ENCODE measurements at places on chromosomes 11 and 22.

DNA sequence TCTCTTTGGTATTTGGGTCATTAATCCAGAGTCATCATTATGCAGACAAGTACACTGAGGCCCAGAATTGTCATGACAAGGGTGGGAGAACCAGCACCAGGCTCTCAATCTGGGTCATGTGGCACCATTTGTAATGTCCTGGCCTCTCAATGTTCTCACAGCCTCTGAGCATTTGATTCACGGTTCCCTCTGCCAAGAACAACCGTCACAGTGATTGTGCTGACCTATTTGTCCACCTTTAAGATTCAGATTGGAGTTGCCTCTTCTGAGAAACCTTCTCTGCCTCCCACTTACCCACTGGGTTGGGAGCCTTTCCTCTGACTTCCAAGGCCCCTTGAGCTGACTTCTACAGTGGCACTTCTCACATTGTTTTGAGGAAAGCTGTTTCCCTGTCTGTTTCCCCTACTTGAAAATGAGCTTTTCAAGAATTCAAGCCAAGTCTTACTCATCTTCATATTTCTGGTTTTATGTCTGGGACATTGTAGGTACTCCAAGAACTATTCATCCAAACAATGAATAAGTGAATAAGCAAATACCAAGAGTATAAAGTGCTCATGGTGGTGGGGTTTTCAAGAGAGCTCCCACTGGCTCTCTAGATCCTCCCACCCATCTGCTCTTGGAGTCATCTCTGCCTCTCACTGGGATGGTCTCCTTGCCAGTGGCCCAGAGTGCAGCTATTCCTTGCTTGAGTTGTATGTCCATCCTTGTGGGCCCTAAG is 126.4 kb upstream of the E2F8 start:
- no peak for DNase-seq

- no peak for DNase-seq
Observed at GRCh38 chr11:134753771-134754520, 341.9 kb upstream of the B3GAT1 start.

DNA sequence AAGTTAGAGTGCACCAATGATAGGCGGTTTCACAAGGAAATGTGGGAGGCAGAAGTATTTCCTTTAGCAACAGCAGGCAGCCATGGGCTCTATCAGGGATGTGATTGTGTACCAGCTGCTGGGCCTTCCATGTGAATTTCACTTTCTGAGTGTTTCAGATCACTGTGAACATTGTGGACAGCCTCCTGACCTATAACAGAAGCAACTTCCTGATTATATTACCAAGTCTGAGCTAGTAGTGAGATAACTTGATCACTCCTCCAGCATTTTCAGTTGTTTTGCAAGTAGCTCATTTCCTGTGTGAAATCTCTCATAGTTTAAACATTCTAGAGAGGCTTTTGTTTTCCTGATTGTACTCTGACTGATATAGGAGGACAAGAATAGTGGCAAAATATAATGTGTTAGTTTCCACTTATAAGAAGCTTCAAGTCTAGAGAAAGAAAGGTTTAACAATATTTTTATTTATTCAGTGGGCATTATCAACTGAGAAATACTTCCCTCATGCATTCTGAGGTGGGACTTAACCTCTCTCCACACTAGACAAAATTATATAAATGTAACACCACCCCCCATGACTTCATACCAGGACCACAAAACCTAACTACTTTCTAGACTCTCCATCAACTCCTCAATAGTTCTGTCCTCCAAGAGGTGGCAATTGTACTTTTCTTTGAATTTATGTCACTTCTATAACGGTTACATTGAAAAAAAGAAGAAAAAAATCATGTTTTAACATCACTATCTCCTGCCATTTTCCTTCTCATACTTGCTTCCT is 184.2 kb upstream of the LUZP2 start:
- peak; percentile 4 for DNase-seq

- peak; percentile 86 for DNase-seq
Observed at GRCh38 chr22:43923631-43924464, at the start of gene PNPLA3. TSS of gene PNPLA3 (plus strand) at chr22:43923805. CDS start at chr22:43923912, 107 bp downstream.

GRCh38 chr22:38006906-38007305 is 22.6 kb upstream of the SOX10 start:
- DNase-seq = no peak

DNA sequence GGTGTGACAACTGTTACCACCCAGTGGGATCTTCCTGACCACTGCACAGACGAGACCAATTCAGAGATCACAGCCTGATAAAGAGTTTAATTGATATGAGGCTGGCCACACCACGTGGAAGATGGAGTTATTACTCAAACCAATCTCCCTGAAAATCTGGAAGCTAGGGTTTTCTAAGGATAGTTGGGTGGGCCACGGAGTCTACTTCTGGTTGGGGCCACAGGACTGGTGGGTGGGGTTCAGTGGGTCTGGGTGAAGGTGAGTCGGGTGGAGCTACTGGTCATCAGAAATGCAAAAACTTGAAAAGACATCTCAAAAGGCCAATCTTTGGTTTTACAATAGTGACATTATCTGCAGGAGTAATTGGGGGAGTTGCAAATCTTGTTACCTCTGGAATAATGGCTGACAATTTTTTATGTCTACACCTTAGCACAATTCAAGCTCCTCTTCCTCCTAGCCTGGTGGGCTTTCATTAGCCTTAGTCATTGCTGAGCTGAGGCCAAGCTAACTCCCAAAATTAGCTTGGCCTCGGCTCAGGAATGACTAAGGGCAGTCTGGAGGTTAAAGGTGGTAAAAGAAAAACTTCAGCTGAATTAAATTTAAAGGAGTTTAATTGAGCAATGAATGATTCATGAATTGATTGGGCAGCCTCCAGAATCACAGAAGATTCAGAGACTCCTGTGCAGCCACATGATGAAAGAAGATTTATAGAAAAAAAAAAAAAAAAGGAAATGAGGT is 13.1 kb downstream of the C11orf96 start:
- DNase-seq = no peak

DNA sequence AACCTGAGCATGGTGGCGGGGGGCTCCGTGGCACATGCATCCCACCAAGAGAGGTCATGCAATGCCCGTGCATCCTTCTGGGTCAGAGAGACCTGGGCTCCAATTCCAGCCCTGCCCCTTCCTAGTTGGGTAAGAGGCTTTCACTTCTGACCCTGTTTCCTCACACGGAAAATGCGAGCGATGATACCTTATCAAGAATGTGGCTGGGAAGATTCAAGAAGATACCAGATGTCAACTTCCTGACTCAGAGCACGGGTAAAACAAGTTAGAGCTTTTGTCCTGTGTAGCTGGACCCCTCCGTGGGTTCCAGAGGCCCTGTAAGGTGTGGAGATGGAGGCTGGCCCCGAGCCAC is 8.7 kb upstream of the DGKZ start:
- no peak for DNase-seq

- no peak for DNase-seq
Observed at GRCh38 chr22:19865141-19865829, 10.6 kb upstream of the GNB1L start.

GRCh38 chr22:17368554-17369438 is 464 bp upstream of the CECR2 start:
- peak; percentile 58 for DNase-seq

GRCh38 chr11:78647266-78647915 is 72.7 kb upstream of the NARS2 start:
- DNase-seq = no peak

GRCh38 chr11:83611031-83611430 is 324.9 kb upstream of the CCDC90B start:
- no peak for DNase-seq

- DNase-seq = no peak
Observed at GRCh38 chr22:50400406-50400805, 57.3 kb downstream of the PPP6R2 start.

- no peak for DNase-seq
Observed at GRCh38 chr22:44640618-44641155, 61.3 kb upstream of the PRR5 start.

- DNase-seq = no peak
Observed at GRCh38 chr11:61851113-61851899, 23.2 kb downstream of the FADS2 start.

DNA sequence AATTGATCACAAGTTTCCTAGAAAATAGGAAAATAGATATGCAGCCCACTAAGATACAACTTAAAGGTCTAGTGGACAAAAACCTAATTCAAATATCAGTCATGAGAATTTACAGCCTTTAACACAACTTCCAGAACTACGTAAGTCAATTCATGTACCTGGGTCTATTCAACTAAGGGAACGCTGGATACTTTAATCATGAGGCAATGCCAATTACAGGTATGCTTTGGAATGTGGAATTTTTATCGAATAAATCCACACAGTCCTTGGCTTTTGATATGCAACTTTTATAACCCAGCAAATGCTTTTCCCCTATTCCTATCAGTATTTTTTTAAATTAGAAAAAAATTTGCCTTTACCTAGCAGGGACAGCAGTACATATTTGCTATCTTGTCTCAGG is 289.5 kb upstream of the FAT3 start:
- DNase-seq = no peak

- DNase-seq = no peak
Observed at GRCh38 chr11:128161994-128162393, 425.4 kb downstream of the ETS1 start.

DNA sequence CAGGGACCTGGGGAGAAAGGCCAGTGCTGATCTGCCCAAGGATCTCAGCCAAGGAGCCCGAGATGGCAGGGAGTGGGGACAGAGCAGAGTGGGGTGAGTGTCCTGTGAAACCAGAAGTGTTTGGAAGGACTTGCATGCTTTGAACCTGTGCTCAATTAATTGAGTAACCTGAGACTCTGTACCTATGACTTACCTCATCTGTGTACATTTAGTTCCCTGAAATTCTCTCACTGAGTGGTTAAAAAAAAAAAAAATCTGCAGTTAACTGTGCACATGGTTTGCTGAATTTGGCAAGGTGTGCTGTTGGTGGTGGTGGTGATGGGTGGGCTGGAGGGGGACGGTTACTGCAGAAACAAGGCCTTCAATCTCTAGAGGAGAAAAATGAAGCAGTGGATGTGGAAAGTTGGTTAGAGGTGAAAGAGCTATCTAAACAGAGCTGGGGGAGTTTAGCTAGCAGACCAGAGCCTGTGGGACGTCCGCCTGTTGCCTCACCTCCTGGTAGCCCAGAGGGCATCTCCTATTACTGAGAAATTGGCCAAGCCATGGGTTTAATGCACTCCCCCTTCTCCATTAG is 8.3 kb upstream of the SORL1-AS1 start:
- peak; percentile 74 for DNase-seq

DNA sequence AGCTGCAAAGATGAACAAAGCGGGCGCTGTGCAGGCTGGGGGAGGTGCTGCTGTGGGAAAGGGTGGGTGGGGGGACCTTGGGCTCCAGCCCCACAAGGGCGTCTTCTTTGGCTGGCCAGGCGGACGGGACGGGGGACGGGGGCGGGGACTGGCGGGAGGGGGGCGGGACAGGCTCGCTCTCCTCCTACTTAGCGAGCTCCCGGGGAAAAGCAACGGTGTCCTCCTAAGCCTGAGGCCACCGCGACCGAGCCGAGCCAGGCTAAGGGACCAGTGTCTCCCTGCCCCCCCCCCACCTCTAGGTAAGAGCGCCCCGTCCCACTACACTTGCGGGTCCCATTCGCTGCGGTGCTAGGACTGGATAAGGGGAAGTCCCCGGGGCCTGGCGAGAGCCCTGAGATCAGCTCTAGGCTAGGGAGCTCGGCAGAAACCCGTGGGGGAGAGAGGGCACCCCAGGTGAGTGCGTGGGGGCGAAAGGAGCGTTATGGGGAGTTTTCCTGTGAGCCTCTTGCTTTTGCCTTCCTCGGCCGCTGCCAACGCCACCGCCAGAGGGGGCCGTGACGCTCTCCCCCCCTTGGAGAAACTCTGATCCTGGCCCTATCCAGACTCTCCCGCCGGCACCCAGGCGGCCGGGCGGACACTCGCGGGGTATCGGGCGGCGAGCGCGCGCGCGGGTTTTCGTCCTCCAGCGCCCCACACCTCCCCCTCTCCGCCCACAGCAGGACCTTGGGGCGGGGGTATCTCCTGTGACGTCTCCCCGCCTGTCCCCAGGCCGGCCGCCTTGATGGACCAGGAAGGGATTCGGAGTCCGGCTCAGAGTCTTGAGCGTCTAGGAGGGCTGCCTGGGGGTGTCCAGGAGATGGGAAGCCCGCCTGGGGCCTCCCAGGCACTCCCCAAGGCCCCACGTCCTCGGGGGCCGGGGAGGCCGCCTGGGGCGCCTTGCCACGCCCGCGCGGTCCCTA is at the start of gene PHLDB1:
PHLDB1 (plus strand) TSS at position 215 of the 959 bp plus-strand sequence. CDS start 6,222 bp downstream, outside the sequence.
- peak; percentile 77 for DNase-seq

- DNase-seq = peak; percentile 90
Observed at GRCh38 chr11:36455658-36456111, 54.4 kb downstream of the TRAF6 start.

DNA sequence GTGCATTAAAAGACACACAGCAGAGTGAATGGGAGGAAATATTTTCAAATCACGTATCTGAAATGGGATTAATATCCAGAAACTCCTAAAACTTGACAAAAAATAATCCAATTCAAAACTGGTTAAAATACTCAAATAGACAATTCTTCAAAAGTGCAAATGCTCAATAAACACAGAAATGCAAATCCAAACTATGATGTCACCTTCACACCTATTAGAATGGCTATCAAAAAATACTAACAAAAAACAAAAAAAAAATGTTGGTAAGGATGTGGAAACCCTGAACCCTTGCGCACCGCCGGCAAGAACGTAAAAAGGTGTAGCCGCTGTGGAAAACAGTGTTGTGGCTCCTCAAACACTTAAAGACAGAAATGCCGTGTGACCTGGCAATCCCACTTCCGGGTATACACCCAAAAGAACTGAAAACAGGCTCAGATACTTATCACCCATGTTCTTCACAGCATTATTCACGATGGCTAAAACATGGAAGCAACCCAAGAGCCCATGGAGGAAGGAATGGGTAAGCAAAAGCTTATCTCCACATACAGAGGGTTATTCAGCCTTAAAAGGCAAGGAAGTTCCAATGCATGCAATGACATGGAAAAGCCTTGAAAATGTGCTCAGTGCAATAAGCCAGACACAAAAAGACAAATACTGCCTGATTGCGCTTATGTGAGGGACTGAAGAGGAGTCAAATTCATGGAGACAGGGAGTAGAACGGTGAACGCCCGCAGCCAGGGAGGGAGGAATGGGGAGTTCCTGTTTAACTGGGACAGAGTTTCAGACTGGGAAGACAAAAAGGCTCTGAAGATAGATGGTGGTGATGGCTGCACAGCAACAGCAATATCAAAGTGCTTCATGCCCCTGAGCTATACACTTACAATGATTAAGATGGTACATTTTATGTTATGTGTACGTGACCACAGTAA is 19.6 kb downstream of the BRD1 start:
- DNase-seq = no peak

DNA sequence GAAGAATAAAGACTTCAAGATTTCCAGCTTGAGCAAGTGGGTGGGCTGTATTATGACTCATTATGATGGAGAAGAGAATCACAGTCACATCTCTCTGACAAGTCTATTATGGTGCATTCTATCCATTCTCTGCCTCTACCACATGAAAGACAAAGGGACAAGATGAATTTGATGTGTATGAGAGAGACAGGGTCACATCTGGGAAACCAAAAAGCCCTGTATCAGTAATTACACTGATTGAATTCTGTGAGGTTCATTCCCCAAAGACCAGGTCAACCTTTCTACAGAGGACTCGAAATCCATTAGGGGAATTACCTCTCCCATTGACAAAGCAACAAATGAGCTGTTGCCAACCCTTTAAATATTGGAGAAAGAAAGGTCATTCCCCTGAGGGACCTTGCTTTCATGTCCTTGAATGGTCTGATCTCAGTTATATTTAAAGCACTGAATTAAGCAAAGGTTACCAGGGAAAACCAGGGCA is 109.6 kb downstream of the USP35 start:
- no peak for DNase-seq
